Esophagus muscularis mucosa (tissue), 4 donors: ENCODE measurements at places on chromosomes 12 and 14.

- no peak for DNase-seq
Measured at GRCh38 chr14:59318908-59319307, 130.4 kb downstream of the DAAM1 start.

DNA sequence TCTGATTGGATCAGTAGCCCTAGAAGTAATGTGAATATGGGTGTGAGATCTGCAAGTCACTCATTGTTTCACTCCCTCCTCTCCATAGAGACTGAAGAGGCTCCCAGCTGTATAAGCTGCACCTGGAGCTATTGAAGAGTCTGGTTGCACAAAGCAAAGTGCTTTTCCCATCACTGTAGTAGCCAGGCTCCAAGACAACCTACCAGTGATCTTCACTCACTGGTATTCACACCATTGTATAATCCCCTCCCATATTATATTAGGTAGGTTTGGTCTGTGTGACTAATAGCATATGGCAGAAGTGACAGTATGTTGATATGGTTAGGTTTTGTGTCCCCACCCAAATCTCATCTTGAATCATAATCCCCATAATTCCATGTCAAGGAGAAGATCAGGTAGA, 64.4 kb downstream of the ZFC3H1 start:
- no peak for DNase-seq

DNA sequence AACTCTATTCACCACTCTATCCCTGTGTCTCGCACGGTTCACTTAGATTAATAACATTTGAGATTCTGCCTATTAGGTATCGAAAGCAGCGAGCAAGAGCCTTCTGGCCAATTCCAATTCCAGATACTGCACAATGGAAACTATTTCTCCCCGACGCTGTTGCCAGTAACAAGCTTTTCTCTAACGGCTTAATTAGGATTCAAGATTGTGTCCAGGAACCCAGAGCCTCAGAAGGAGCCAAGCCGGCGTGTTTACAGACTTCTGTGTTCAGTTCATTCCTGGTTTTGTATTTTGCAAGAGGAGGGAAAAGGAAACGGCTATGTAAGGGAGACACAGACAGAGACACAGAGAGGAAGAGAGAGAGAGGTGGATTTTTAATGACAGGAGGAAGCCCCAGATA, 185.6 kb downstream of the DICER1 start:
- peak; percentile 92 for DNase-seq

GRCh38 chr12:24360461-24360860, 411.0 kb upstream of the SOX5 start:
- DNase-seq = no peak

- DNase-seq = no peak
Measured at GRCh38 chr14:35965400-35965799, 139.3 kb downstream of the BRMS1L start.

- no peak for DNase-seq
Measured at GRCh38 chr14:77889971-77890442, 90.1 kb downstream of the ADCK1 start.

DNA sequence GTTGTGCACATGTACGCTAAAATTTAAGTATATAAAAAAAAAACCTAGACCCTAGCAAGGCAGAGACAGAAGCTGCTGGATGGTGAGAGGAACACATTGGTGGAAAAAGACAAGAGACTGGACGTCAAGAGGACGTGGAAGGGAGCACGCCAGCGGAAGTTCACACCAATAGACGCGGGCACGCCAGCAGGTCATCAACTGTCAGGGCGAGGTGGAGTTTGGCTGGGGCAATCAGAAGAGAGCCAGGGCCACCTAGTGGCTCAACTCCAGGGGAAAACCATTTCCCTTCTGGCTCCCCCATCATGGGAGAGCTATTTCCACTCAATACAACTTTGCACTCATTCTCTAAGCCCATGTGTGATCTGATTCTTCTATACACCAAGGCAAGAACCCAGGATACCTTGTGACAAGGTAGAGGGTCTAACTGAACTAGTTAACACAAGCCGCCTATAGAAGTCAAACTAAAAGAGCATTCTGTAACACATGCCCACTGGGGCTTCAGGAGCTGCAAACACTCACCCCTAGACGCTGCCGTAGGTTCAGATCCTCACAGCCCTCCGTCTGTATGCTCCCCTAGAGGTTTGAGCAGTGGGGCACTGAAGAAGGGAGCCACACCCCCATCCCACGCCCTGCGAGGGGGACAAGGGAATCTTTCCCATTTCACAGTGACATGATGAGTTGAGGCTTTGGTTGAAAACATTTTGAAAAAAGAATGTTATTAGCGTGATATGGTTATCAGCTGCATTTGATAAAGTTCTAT, 702.7 kb downstream of the TMTC2 start:
- DNase-seq = no peak

GRCh38 chr14:105941226-105942166, 415.1 kb downstream of the TMEM121 start:
- DNase-seq = peak; percentile 75

DNA sequence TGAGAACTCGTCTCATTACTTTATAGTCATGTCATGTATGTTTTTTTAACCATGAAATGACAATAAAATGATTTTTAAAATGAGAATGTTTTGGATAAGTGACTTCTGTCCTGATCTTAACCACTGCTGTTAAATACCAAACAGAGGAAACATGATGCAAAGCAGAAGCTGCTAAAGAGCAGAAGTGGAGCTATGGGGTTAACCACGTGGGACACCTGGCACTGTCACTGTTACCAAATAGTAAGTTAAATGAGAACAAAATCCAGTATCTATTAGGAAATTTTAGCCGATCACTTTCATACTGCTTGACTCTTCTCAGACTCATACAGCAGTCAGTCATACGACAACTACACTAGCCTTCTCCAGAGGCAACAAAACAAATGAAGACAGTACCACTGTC, 82.4 kb downstream of the SCAF11 start:
- DNase-seq = no peak

- DNase-seq = no peak
Measured at GRCh38 chr12:41905073-41905758, 239.5 kb downstream of the GXYLT1 start.

DNA sequence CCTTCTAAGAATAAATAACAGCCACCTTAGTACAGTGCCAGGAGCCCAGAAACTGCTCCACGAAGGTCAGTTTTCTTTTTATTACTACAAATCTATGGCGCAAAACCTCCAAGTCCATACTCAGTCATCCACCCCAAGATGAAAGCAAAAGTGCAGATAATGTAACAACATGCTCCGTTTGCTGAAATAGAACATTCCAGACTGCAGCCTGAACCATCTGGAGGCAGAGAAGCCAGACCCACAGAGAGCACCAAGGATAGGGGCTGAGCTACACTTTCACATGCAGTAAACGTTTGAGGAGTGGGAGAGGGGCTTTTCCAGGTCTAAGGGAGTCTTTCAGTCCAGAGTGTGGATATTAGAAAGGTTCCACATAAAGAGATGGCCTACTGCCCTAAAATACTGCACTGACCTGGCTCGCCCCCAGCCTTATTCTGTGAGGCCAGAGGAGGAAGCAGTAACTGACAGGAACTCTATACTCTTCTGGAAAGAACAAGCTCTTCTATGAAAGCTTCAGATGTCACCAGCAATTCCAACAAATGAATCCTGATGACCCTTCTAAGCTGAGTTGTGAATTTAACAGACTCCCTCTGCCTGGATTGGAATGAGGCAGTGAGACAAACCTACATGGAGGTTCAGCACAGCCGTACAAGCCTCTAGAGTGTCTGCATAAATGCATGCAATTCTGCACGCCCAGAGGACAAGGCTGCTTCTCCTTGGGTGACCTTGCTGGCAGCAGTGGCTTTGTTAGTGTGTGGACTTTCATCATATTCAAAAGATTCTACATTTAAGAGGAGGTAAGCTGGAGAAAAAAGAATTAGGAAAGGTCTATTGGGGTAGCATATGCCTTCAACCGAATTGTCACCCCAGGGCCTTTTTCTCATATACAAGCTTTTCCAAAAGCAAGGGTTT, 153.9 kb upstream of the EGLN3 start:
- no peak for DNase-seq

GRCh38 chr14:104335176-104335575, 196.8 kb downstream of the KIF26A start:
- no peak for DNase-seq

GRCh38 chr14:100370003-100370402, 46.9 kb downstream of the SLC25A47 start:
- DNase-seq = no peak

DNA sequence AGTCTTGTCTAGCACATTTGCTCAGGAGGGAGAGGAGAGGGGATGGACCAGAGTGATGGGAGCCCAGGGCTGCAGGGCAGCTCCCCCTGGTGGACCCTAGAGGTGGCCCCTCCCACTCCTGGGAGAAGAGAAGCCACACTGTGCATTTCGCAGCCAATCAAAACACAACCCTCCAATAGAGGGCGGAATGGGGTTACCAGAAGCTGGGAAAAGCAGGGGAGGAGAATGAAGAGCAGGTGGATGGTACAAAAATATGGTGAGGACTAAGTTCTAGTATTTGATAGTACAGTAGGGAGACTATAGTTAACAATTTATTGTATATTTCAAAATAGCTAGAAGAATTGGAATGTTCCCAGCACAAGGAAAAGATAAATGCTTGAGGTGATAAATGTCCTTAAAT, 23.6 kb downstream of the VASH1 start:
- DNase-seq = peak; percentile 92

- DNase-seq = no peak
Measured at GRCh38 chr12:42987216-42987650, 397.7 kb upstream of the PRICKLE1 start.

DNA sequence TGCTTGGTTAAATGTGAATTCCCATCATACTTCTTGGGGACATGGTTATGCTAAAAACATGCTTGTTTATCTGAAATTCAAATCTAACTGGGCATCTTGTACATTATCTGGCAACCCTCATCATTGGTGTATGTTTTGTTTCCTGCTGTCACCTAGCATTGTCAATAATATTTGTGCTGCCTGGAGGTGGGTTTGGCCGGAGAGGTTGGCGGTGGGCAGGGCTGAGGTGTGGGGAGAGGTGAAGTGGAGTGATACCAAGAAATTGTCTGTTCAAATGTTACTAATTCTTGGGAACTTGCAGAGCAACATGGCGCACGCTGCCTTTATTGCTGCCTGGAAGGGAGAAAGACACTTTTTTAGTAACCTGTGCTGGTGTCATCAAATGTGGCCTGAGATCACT, 280.5 kb downstream of the VRK1 start:
- DNase-seq = no peak

- DNase-seq = no peak
Measured at GRCh38 chr12:42306297-42306696, 19.6 kb downstream of the ZCRB1 start.

- no peak for DNase-seq
Measured at GRCh38 chr12:100017056-100017455, 32.3 kb upstream of the ANKS1B start.

DNA sequence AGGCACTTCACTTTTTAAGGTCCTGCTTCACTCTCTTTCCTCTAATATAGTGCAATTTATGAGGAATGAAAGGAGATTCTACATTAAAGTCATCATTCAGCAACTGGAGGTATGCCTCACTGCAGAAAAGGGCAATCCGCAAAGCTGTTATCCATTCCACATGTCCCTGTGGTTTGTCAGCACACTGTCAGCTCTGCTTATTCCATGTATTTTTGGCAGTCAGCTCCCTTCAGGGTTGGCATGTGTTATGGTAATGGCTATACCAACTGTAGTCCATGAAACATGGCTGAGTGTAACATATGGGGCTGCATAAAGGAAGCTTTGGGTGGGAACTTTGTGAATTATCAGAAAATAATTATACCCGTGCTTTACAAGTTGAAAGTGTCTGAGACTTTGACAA, 154.1 kb downstream of the GALC start:
- no peak for DNase-seq

DNA sequence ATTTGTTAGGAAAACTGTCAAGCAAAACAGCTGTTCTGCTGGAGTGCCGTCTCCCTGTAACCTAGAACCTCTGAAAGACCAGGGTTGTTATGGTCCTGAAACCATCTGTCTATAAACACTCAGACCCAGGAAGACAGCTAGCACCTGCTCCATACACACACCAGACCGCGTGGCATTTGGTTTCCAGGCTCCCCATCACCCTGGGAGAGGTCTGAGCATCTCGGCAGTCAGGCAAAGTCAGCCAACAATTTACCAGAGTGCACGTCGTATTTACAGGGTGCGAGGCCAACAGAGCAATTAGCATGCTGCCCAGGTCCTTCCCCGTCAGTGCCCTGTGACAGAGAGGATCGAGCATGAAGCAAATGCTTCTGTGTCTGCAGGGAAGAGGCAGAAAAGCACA, 272.5 kb downstream of the SLC15A4 start:
- DNase-seq = no peak

DNA sequence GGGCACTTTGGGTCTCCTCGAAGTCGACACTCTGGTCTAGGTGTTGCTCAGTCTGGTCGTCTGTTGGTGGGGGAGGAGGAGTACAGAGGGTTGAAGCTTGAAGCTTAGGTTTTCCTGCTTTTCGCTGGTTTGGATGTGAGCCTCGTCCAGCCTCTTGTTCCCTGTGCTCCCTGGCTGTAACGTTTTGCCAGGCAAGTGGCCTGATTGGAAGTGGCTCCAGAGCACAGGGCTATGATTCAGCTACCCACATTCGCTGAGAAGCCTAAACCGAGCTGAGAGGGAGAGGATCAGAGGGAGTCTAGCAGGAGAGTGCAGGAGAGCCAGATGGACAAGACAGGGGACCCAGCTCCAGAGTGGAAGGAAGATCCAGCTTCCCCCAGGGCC, 6.1 kb downstream of the HOXC10 start:
- DNase-seq = no peak

DNA sequence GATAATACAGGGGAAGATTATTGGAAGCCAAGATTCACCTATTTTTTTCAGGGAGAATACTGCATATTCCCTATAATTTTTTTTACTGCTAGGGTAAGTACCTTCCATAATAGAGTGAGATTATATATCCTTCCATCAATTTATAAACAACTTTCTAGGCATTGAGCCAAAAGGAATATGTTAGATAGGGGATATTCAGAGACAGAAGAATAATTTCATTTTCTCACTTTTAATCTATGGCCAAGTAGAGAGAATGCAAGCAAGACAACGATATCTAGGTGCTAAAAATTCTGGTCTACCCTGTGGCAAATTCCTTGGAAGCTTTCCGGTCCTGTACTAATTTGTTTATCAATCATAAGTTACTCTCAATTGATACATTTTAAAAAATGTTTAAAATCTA, 69.7 kb upstream of the STAC3 start:
- DNase-seq = no peak

GRCh38 chr12:67645126-67645525, 3.4 kb upstream of the DYRK2 start:
- DNase-seq = no peak

- DNase-seq = no peak
Measured at GRCh38 chr12:49777800-49778748, 36.7 kb downstream of the TMBIM6 start.

- DNase-seq = peak; percentile 80
Measured at GRCh38 chr12:103547929-103548328, 39.1 kb upstream of the STAB2 start.

DNA sequence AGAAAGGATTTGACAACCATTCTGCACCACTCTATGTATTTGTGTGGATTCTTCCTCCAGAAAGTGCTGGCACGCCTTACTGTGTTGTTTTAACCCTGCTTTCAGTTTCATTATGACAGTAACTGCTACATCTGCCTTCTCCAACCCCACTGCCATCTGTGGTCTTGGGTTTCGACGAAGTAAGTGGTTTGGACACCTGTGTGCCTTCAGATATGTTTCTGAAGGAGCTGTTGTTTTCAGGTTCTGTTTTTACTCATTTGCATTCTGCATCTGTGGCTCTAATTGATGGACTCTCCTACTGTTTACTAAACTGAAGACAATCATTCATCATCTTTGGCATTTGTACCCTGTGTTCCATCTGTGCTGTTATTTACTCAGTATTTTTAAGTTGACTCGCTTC, 4.1 kb downstream of the TSHR start:
- no peak for DNase-seq
